Camera-type eye (tissue), 1 donor: ENCODE measurements at places on chromosomes 2 and 18. TPM values are rescaled to one million over a fixed set of nuclear protein-coding genes. Genes with fewer than 3 reads are reported as not detected.

The MRPS9 gene
- total RNA-seq = 26.4 TPM

The NR4A2 gene
- total RNA-seq = 6.5 TPM

The ADCYAP1 gene
- total RNA-seq = 2.3 TPM

The NT5C1B gene
- total RNA-seq = not detected

The TMEM37 gene
- total RNA-seq = 5.1 TPM

The FIGN gene
- 10.3 TPM for total RNA-seq

The UGT1A1 gene
- total RNA-seq = not detected

The MPPE1 gene
- total RNA-seq = 38.1 TPM

The DSG1 gene
- 8.5 TPM for total RNA-seq

The SLC9A4 gene
- 0.55 TPM for total RNA-seq

The C1GALT1C1L gene
- total RNA-seq = 1.3 TPM

The RGPD5 gene
- total RNA-seq = 48.0 TPM

The IL36RN gene
- total RNA-seq = 0.22 TPM

The MAP2 gene
- 267 TPM for total RNA-seq

The KIF3C gene
- total RNA-seq = 30.7 TPM

The LRRC30 gene
- 0.49 TPM for total RNA-seq

The CD207 gene
- total RNA-seq = 5.3 TPM

The PPIL3 gene
- 49.1 TPM for total RNA-seq

The DGKD gene
- total RNA-seq = 48.3 TPM

The ACTG2 gene
- total RNA-seq = 53.9 TPM

The ATRAID gene
- 102 TPM for total RNA-seq

The TBR1 gene
- total RNA-seq = 1.7 TPM

The SEPTIN10 gene
- 83.8 TPM for total RNA-seq

The RAB11FIP5 gene
- total RNA-seq = 17.6 TPM

The AQP12B gene
- not detected for total RNA-seq

The FSHR gene
- total RNA-seq = not detected

The PAX8 gene
- total RNA-seq = 3.7 TPM

The GALM gene
- 20.2 TPM for total RNA-seq

The PLEKHB2 gene
- total RNA-seq = 103 TPM

The TLX2 gene
- total RNA-seq = 0.93 TPM

The CFAP53 gene
- total RNA-seq = 1.2 TPM

The NMUR1 gene
- 2.1 TPM for total RNA-seq

The SNRNP200 gene
- total RNA-seq = 132 TPM

The DLX2 gene
- total RNA-seq = 0.44 TPM

The STARD6 gene
- total RNA-seq = not detected

The SGPP2 gene
- total RNA-seq = 2.0 TPM

The ASIC4 gene
- 28.8 TPM for total RNA-seq

The UGT1A6 gene
- 0.55 TPM for total RNA-seq

The OSBPL6 gene
- total RNA-seq = 10.1 TPM

The MROH2A gene
- total RNA-seq = not detected
